ENCODE measurements at places on chromosomes 1 and 21.

GRCh38 chr21:42708107-42708506, 54.7 kb downstream of the PDE9A start:
- no peak for DNase-seq

DNA sequence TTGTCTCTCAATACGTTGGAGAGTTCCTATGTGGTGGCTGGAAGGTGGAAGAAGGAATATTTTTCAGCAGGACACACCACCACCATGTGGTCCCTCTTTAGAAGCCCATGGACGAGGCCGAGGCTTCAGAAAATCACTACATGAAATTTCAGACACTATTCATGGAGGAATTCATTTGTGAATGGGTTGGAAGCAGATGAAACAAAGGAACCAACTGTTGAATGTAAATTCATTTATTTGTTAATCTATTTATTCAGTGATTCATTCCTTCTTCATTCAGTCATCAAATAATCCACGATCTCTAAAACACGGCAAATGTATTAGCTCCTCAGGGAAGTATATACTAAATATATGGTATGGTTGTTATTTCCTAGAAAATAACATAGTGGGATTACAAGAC, 12.2 kb downstream of the SLC35F3 start:
- DNase-seq: peak; percentile 29

- no peak for DNase-seq
Measured at GRCh38 chr1:189538271-189538670, 939.4 kb downstream of the BRINP3 start.

GRCh38 chr1:111990026-111990877, 784 bp upstream of the KCND3 start:
- DNase-seq: no peak

- DNase-seq: peak; percentile 26
Measured at GRCh38 chr1:209926045-209926444, 12.0 kb upstream of the SYT14 start.

DNA sequence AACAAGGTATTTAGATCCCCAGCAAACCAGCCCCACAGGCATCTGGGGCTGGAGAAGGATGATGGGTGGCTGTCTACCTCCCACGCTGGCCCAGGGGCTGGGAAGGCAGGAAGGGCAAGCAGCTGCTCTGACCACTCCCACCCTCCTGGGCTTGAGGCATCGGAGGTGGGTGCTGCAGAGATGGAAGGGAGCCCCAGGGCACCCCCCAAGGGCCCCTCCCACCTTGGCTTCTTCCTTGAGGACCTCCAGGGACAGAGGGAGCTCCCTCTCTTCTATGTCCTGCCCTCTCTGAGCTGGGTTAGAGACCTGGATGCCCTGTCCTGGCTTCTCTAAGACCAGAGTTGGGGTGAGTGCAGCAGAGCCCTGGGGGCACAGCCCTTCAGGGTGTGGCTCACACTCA, 3.1 kb downstream of the CD52 start:
- DNase-seq: no peak

GRCh38 chr1:94259635-94260289, 22.4 kb upstream of the ARHGAP29 start:
- no peak for DNase-seq

GRCh38 chr1:208065862-208066261, 154.9 kb upstream of the CD34 start:
- DNase-seq: no peak

DNA sequence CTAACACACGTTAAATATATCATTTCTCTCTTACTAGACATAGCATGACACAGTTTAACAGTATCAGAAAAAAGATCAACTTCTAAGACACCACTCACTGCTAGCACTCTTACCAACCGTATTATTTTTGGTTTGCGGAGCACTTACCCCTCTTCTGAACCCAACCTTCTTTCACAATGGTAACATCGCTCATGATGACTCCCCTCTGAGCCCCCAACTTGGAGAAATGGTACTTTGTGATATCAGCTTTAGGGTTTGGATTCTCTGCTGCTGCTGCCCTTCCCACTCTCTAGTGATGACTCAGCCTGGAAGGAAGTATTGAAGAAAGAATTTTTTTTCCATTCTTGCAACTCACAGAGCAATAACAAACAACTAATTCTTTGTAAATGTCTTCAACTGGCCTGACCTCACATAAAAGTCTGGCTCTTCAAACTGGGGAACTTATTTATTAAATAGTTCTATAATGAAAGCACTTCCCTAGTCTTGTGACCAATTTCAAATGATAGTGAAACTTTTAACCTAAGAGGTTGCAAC, 7.0 kb downstream of the AKT3 start:
- no peak for DNase-seq

All from RWPE1 (cell line).